Stimulated activated CD4-positive, alpha-beta T cell treated with anti-CD3 and anti-CD28 coated beads, Interleukin-2, amount 100 ng/mL, for 48 hours (primary cell): ENCODE measurements at places on chromosomes 12 and 14.

DNA sequence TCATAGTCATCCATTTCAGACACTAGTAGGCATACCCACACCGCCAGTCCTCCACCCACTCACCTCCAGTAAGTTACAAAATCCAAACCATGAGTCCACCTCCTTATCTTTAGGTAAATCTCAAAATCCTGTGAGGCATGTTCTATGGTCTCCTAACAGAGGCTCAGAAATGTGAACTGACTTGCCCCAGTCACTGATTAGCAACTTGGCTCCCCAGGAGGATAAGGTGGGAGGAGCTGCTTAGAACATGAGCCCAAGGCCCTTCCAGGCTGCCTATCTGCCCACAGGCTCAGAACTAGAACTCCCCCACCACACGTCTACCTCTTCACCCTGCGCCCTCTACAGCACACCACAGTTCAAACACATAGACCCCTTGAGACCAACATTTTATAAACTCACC is 19.9 kb downstream of the SETD3 start:
- DNase-seq = no peak

GRCh38 chr14:57227083-57227482 is 41.6 kb downstream of the EXOC5 start:
- DNase-seq = no peak

GRCh38 chr14:105143451-105144025 is 25.0 kb downstream of the JAG2 start:
- no peak for DNase-seq

GRCh38 chr12:22190-22529 is 44.4 kb upstream of the IQSEC3 start:
- DNase-seq = no peak

GRCh38 chr14:104277416-104278213 is 139.2 kb downstream of the KIF26A start:
- no peak for DNase-seq

DNA sequence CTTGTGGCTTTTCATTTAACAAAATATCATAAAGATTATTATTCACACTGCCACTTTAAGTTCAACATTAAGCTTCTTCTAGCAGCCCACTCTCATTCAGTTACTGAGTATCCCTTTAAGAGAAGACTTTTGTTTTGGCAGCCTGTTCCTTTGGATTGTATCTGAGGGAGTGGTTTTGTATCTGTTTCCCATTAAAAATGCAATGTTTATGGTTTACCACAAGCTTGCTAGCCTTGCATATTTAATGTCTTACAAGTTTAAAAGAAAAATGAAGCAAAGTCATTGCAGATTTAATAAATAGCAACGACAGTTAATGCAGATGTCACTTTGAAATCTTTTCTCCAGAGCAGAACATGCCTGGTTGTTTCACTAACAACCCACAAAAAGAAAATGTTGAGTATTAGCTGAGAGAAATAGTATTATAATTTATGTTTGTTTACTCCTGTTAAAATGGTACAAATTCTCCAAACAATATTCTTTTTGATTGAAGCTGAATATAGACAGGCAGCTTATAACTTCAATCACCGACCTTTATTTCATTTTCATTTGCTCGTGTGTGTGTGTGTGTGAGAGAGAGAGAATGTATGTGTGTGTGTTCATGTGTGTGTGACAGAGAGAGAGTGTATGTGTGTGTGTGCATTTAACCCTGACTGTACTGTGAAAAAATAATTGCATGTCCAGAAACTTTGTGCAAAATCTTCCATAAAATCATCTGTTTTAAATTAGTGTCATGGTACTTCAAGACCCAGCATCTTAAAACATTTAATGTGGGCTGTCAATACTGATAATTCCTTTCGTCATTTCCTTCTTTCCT is 1.8 kb downstream of the DCN start:
- no peak for DNase-seq

- DNase-seq = no peak
Observed at GRCh38 chr12:71448150-71448581, 8.6 kb downstream of the LGR5 start.

DNA sequence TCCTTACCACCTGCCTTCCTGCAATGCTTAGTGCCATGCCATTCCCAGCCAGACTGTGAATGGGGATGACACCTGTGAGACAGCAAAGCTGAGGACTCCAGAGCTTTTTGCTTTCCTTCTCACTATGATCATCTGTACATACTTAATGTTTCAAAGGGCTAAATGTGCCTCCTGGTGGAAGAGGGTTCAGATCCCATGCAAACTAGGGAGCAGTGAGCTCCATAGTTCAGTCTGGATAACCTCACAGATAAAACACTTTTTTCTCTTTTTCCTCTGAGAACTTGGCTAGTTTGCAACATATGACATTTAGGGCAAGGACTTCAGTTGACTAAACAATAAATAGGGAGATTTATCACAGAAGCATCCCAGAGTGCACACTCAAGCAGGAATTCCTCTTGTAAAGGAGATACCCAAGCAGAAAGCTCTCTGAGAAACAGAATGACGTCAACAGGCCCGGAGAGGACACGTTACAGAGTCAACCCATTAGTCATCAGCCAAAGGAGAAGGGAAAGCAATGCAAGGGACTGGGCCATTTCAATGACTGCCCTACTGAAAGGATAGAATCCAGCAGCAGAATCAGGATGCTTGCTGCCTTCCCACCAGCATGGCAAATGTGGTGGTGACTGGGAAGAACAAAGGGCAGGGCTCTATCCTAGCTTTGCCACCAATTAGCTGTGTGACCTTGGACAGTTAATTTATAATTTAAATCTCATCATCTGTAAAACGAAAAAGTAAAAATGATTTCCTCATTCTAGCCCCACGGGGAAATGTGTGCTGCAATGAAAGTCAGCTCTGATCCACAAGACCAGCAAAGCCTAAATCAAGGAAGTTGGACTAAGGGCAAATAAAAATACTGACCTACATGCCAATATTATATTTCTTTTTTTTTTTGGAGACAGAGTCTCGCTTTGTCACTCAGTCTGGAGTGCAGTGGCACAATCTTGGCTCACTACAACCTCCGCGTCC is 80.8 kb upstream of the ACTN1 start:
- DNase-seq = no peak

GRCh38 chr12:22406627-22407026 is 72.1 kb upstream of the ST8SIA1 start:
- DNase-seq = no peak

DNA sequence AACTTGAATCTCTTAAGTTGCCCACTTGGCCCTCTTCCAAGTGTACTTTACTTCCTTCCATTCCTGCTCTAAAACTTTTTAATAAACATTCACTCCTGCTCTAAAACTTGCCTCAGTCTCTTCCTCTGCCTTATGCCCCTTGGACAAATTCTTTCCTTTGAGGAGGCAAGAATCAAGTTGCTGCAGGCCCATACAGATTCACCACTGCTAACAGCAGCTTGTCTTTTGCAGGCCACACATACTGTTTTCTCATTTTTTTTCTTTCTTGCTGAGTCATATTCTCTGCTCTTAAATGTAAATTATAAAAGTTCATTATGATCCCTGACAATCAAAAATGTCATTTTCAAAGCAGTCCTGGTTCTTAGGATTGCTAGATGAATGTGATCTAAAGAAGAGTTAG is 1820.8 kb upstream of the FLRT2 start:
- DNase-seq = no peak

- no peak for DNase-seq
Observed at GRCh38 chr12:114253976-114254778, 151.8 kb downstream of the TBX5 start.

- DNase-seq = no peak
Observed at GRCh38 chr12:45348311-45348710, 132.4 kb downstream of the ANO6 start.

GRCh38 chr12:106757623-106758348 is 16.7 kb upstream of the RIC8B start:
- DNase-seq = no peak
